ENCODE measurements at places on chromosomes 4 and X.

DNA sequence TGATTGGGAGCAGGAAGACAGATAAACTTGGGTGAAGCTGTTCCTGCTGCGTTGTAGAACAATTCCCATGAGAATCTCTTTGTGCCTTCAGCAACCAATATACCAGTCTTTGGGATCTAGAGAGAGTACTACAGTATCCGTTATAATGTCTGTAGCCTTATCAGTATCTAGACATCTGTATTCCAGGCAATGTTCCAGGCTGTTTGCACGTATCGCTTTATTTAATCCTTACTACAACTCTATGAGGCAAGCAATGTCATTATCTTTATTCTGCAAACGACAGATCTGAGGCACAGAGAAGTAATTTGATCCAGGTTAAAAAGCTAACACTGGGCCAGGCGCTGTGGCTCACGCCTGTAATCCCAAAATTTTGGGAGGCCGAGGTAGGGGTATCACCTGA lies 251.6 kb downstream of the ARHGAP24 start:
- no peak for DNase-seq

DNA sequence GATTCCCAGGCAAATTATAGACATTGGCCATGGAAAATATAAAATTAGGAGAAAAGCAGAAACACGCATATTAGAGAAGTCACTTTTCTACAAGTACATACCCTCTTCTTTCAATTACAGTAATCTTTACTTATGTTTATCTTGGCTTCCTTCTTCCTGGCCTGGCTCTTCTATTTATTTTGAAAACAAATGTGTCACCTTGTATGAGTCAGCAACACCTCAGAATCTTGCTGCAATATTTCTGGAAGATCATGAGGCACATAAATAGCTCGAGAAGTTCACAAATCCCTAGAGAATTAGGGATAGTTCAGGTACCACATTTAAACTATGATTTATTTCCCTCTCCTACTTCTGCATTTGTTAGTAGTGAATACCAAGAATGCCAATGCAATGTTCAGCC lies 124.6 kb downstream of the ANOS1 start:
- DNase-seq, result no peak

GRCh38 chr4:4866866-4867374 lies 7.5 kb downstream of the MSX1 start:
- DNase-seq, result no peak

DNA sequence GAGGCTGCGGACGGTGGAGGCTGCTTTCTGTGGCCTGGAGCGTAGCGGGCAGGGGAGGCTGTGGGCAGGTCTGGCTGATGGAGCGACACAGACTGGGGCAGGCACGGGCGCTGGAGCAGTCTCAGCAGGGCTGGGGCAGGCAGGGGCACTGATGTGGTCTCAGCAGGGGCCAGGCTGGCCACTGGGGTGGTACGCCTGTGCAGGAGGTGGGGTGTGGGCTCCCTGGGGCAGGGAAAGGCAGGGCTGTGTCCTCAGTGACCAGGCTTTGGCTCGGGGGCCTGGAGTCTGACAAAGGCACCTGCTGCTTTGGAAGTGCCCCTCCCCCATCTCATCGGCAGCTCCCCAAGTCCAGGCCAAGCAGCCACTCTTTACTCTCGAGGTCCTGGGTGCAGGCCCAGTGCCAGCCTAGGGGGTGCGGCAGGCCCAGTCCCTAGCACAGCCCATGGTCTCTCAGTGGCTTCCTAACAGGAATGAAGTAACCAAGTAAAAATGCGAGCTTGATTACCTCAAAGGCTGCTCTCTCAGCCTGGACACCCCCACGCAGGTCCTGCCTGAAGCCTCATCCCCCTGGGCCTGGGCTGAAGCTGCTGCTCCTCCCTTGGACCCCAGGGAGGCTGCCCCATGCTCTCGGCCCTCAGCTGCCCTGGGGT lies 55.5 kb downstream of the ADRA2C start:
- DNase-seq, result no peak

DNA sequence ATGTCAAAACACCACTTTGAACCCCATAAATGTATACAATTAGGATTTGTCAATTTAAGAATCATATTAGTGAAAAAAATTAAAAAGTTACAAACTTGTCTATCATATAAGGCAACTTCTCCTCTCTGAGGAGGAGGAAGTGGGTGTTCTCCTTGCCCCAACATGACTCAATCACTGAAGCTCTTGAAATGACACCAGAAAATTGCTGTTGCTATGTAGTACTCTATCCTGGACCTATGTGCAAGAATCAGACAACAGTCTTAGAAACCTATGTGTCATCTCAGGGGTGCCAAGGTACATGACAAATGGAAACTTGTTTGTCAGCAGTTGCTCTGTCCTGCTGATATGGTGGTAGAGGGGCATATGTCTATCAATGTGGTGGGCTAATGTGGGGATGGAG lies 47.7 kb downstream of the HMGB3 start:
- DNase-seq, result no peak

DNA sequence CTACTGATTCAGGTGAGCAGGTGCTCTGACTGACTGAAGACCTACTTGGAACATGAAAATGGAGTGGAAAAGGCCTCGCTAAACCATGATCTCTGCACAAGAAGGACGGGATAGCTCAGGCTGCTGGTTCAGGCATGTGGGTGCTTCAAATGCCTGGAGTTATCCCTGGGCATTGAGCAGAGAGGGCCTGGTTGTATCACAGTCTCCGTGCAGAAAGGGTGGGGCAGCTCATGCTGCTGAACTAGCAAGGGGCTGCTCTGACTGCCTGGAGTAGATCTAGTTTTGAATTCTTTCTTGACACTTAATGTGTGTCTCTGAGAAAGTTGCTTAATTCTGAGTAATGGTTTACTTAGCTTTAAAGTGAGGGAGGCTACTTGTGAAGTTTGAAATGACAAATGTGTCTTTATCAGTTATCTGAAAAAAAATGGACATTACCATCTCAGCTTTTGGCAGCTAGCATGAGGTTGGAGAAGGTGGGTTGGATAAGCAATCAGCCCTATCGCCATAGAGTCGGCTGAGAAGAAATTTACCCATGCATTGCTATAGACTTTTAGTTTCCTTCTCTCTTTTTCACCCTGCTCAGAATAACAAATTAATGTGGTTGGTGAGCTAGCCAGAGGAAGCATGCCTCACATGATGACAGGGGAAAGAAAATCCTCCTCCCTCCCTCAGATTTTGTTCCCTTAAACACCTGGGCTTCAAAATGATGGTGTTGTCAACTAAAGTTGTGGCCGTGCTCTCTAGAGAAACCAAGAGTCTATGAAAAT lies 832.4 kb downstream of the STIM2 start:
- no peak for DNase-seq

DNA sequence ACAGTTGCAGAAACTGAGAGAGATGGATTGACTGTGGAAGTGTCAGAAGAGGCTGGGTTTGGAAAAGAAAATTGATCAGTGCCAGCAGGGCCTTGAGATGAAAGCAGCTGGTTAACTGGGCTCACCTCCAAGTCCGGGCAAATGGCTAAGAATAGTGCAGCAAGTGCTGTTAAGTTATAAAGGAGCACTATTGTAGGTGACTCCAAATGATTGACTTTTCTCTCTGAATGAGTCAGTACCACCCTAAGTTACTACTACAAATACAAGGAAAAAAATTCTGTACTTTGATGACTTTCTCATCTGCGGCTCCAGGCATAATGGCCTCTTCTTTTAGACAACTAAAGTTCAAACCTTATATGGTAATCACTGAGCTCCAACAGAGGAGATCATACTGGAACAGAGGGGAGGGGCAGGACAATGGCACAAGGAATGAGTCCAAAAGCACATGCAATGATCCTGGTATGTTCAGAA lies 733.4 kb upstream of the INTU start:
- DNase-seq, result no peak

- DNase-seq, result no peak
Measured at GRCh38 chrX:24759786-24760185, 66.1 kb downstream of the POLA1 start.

GRCh38 chr4:41366911-41367517 lies 110.3 kb downstream of the UCHL1 start:
- DNase-seq, result no peak

- DNase-seq, result no peak
Measured at GRCh38 chrX:54427837-54428424, 12.3 kb upstream of the TSR2 start.

GRCh38 chr4:54961357-54961975 lies 163.9 kb downstream of the KDR start:
- DNase-seq, result no peak

GRCh38 chr4:185381288-185382196 lies 14.2 kb downstream of the LRP2BP start:
- no peak for DNase-seq

- DNase-seq, result no peak
Measured at GRCh38 chrX:39773923-39774773, 323.6 kb downstream of the BCOR start.

DNA sequence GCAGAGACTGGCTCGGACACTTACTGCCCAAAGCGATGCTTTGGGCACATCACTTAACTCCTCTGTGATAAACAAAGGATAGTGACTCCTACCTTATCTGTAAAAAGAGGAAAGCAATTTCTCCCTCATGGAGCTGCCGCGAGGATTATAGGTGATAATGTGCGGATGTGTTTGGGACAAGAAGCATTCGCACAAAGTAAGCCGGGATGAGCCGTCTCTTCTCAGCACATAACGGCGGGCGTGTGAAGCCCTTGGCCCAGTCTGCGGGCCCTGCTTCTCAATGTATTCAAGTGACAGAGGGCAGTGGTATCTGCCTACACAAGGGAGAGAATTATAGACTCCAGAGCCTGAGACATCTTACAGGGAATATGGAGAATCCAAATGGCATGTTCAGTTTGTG lies 550.3 kb upstream of the CPEB2 start:
- DNase-seq, result no peak

GRCh38 chr4:168942985-168943384 lies 67.1 kb downstream of the CBR4 start:
- no peak for DNase-seq

DNA sequence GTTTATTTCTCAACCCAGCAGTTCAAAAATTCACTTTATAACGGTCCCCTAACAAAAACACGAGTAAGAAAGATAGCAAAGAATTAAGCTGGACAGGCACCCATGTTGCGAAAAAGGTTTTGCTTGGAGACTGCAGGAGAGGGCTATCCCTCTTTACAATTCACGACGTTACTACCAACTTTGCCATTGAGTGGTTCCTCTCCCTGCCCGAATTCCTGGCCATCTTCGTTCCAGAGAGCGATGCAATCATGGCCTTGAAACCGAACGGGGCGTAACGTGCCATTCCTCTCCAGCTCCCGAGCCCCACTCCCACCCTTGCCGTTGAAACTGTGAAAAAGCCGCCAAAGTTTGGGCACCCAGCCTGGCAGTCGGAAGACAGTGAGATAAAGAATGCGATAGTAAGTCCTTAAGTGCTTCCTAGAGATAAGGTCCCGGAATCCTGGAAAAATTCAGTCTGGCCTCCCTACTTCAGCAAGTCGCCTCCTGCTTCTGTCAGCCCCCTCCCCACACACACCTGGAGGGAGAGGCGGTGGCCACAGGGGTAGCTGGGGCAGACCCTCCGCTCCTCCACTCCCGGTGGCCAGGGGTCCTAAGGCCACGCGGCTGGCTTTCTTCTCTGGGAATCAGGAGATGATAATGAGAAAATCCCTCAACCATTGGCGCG lies 65.2 kb downstream of the FBXO8 start:
- DNase-seq, result no peak

DNA sequence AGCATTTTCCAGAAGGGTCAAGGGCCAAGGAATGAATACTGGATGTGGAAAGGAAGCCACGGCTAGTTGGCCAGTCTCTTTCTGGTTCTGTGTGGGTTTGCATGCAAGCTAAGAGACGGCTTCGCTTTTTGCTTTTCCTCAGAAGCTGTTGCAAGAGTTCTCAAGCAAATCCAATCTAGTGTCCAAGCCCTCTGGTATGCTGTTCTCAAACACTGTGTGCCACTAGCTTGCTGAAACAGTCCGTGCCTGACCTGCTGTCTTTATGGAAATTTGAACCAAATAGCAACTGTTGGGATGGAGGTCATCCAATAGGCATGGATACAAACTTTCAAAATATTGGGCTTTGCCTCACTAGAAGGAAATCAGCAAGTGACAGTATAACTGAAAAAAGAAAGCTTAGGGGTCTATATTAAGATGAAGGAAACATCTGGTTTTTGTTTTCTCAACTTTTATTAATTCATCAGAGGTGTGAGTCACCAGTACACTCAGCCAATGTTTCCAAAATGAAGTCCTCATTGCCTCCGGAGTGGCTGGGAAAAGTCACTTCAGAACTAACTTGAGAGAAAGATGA lies 70.5 kb downstream of the SLC9A6 start:
- DNase-seq, result no peak

GRCh38 chr4:80171656-80172055 lies 25.6 kb upstream of the PRDM8 start:
- DNase-seq, result no peak

GRCh38 chr4:78318126-78318525 lies 233.4 kb upstream of the ANXA3 start:
- no peak for DNase-seq

DNA sequence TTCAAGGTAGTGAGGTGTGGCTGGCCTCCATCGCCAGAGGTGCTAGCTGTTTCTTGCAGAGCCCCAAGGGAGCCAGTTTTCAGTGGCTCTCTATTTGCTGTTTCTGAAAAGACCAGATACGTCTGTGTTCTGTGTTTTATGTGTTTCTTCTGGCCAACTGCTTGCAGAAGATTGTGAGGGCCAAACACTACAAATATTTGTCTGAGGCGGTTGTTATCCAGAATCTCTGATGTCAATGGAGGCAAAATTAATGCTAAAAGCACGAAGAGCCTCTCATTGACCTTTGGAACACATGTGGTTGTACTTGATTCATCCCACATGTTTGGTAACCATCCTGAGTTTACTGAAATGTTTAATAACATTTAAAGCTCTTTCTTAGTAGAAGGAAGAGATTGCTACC lies 113.9 kb downstream of the CT47B1 start:
- no peak for DNase-seq

DNA sequence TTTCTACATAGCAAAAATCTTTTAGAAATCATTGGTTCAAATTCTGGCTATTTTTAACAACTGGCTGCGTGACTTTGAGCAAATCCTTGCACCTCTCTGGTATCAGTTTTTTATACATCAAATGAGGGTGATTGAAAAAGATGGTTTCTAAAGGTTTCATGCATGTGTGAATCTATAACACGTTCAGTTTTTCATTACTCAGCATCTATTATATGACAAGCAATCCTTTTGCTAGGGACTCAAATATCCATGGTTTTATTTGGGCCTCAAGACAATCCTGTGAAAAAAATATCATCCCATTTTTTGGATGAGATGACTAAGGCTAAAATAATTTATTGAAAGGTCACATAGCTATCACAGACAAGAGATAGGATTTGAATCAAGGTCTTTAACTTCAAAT lies 884 bp downstream of the HEPH start:
- DNase-seq, result no peak

DNA sequence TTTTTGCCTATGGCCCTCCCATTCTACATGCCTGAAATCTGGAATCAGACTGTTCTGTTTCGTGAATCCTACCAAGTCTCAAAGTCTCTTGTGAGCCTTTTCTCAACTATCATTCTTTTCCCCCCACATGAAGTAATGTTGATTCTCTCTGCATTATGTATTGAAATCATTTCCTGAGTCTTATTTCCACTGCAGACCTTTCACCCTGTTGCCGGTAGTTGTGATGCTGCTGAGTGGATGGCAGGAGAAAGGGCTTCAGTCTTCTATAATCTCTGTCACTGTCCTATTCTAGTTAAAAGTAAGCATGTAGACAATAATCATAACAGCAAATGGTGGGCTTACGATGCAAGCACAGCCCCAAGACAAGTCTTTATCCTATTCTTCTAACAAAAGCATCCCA lies 75.0 kb downstream of the TBC1D9 start:
- DNase-seq, result no peak
